Stimulated activated CD4-positive, alpha-beta T cell treated with anti-CD3 and anti-CD28 coated beads, TNF-alpha, amount 100 ng/mL, for 48 hours (primary cell): ENCODE measurements at places on chromosomes 4 and X.

DNA sequence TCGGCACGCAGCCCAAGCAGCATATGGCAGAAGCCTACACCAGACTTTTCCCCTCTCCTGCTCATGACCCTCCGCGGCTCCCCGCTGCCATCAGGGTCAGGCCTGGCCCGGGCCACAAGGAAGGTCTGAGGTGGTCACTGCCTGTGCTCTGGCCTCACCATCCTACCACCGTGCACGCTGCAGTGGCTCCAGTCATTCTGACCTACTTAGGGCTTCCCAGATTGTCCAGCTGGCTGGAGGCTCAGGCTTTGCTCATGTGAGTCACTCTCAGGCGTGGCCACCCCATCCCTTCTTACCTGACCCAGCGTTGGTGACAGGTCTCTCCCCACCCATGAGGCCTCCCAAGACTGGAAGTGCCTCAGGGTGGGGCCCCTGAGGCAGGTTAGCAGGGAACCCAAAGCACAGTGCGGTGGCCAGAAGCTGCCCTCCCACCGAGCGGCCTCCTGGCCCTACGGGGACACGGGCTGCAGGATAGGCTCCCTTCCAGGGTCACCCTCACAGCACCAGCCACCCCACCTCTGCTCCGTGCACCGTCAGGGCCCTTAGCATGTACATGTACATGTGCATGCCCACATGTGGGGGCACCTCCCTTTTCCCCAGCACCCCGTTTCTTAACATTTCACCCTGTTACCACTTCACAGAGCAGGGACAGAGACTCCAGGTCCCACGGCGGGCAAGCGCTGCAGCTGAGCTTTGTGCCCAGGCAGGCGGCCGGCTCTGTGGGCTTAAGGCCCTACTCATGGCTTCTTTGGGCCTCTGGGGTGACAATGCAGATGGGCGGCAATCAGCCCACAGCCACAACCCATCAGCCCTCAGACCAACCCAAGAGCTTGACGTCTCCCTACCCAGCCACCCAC, 2.2 kb downstream of the TREX2 start:
- DNase-seq: no peak

- no peak for DNase-seq
Observed at GRCh38 chr4:52935317-52935716, 73.2 kb downstream of the RASL11B start.

DNA sequence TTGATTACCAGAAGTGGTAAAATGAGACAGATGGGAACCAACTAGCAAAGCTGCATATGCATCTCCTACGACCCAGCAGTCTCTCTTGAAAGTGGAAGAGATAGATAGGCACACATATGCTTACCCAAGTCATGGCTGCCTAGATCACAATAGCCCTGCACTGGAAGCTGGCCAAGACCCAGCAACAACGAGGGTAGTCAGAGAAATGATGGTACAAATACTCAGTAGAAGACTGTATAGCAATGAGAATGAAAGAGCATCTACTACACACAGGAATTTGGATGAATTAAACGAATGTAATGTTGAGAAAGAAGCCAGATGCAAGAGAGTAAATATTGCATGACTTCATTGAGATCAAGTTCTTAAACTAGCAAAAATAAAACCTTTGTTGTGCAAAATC, 100.3 kb upstream of the FAT1 start:
- DNase-seq: no peak

DNA sequence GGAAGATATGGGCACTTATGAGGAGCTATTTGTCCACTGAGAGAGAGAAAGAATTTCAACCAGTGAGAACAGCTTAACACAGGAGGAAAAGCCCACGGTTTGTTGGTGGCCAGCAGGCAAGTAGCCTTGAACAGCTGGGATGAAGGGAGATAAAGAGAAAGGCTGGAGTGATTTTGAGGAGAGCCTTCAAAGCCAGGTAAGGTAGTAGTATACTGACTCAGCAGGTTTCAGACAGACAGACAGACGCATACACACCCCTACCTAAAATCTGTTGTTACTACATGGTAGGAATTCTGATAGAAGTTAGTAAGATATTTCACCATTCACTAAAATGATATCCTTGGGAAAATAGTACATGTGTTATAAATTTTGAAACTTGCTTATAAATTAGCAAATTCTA, 60.5 kb downstream of the SEC24D start:
- DNase-seq: no peak

- no peak for DNase-seq
Observed at GRCh38 chr4:1297023-1297395, 7.3 kb downstream of the MAEA start.

- no peak for DNase-seq
Observed at GRCh38 chrX:14698790-14699189, 169.5 kb downstream of the GLRA2 start.

DNA sequence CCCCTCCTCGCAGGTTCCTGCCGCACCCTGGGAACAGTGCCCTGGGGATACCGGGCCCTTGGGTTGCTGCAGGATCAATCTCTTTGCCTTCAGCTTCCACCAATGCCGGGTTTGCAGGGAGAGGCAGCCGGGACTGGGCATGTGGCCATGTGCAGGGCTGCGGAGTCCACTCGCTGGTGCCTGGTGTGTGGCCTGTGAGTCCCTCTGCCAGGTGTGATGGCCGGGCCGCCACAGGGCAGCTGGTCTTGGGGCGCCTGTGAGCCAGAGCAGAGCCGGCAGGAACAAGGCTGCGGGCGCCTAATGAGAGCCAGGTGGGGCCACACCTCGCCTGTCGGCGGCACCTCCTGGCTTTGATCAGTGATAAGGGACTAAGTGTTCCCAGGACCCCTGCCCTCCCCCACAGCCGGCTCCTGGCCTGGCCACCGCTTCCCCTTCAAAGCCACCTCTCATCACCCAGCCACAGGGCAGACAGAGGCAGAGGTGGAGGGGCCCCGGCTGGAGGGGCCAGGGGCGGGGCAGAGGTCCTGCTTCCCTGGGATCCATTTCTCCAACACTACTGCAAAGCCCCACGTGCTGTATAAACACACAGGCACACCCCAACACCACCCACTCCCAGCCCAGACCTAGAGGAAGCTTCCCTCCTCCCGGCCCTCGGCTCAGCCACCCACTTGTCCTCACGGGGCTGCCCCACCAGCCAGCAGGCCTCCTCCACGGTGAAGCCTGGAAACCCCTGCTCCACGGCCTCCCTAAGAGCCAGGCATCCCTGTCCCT, 132.7 kb downstream of the CPZ start:
- no peak for DNase-seq

- DNase-seq: no peak
Observed at GRCh38 chr4:10998846-10999245, 314.3 kb upstream of the CLNK start.

DNA sequence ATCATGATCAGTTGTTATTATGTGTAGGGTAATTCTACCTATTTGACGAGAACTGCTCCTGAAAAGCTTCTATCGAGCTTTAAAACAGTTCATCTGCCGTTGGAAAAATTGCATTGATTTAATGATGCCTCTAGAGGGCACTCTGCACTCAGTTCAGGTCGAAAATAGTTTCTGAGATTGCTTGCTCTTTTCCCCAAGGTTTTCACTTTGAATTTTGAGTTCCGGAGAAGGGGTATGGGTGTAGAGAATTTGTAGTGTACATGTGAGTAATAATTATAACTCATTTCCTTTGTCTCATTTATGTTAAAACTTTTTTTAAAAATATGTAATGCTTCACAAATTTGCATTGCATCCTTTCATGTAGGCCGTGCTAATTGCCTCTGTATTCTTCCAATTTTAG, 28.4 kb upstream of the TNIP3 start:
- DNase-seq: no peak

DNA sequence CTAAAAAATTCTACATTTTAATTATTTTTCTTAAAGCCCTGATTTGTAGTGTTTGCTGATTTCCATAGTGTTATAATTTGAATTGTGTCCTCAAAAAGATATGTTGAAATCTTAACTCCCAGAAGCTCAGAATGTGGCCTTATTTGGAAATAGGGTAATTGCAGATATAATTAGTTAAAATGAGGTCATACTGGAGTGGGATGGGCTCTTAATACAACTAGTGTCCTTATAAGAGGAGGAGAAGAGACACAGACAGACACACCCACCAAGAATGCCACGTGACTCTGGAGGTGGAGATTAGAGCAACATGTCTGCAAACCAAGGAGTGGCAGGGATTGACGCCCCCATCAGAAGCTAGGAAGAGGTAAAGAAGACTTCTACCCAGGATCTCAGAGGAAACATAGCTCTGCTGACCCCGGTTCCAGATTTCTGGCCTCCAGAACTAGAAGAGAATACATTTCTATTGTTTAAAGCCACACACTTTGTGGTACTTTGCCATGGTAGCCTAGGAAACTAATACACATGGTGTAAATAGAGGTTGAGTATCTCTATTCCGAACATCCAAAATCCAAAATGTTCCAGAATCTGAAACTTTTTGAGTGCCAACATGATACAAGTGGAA, 70.5 kb upstream of the IRF2 start:
- no peak for DNase-seq

DNA sequence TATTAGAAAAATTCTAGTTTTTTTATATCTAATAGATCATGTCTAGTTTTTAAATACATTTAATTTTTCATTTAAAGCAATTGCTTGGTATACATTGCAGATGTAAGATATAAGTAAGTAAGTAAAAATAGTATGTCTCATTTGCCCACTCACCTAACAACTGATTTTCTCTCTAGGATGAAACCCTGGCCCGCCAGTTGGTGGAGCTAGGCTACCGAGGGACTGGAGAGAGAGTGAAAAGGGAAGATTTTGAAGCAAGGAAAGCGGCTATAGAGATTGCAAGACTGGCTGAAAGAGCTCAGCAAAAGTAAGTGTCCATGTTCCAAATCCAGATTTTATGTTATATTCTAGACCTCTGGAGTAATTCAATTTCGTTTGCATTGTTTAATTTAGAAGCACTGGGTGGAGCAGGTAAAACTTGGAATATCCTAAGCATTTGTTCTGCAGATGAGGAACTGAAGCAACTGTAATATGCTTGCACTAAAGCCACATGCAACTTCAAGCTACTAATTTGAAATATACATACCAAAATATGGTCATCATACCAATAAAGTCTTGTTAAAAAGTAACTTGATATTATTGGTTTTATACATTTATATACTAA, 27.1 kb downstream of the CFAP299 start:
- peak; percentile 26 for DNase-seq

- DNase-seq: no peak
Observed at GRCh38 chr4:42216664-42217063, 64.2 kb upstream of the BEND4 start.

GRCh38 chr4:6491235-6491634, 18.8 kb upstream of the PPP2R2C start:
- no peak for DNase-seq

- no peak for DNase-seq
Observed at GRCh38 chrX:155778844-155779553, 102.1 kb upstream of the VAMP7 start.

GRCh38 chrX:40897718-40898270, 162.5 kb upstream of the MED14 start:
- DNase-seq: no peak

GRCh38 chrX:20515841-20516461, 249.2 kb upstream of the RPS6KA3 start:
- no peak for DNase-seq
